ENCODE measurements at places on chromosomes 12 and 14. TPM values are rescaled to one million over a fixed set of nuclear protein-coding genes. Genes with fewer than 3 reads are reported as not detected.

DNA sequence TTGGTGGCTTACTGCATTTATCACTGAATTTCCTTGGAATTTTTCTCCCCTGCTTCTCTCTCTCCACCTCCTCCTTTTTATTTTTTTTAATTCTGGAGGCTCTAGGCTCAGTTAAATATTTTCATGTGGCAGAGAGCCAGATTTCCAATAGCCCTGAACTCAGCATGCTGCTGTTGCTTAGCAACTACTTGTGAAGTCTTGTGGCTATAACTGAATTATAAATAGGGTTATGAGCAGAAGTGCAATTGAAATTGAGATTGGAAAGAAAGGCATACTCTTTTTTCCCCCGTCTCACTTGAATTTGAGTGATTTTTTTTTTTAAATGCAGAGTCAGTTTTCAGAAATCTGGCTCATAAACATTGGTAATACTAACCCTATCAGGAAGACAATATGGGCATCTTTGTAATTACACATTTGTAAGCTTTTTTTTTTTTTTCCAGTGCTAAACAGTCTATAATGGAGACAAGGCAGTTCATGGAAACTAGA lies 38.3 kb downstream of the ATF7IP start:
- DNase-seq = no peak

Gene KERA
- total RNA-seq = not detected

Gene ACOT6
- total RNA-seq = not detected

DNA sequence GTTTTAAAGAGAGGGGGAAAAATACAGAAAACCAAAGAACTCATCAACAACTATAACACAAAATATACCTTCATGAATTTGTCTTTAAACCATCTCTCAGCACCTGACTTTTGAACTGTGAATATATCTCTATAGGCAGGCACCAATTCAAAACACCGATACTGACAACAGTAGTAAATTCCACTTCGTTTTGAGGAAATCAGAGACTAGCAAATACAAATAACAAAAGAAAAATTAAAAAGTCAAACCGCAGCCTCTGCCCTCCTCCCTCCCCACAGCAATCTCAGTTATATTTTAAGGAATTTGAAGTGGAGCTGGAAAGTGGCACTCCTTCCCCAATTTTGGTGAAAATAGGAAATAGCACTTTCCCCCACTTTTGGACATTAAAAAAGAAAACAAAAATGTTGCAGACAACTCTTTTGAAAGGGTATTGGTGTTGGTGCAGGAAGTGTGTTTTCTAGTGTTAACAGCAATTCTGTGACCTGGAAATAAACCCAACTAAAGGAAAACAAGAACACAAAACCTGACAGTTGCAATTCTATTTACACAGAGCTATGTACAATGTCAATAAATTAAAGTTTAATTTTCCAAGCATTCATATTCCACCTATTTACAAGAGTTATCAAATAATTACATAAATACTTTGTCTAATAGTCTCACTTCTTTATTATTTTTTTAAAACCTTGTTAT lies 13.5 kb downstream of the TBX3 start:
- no peak for DNase-seq

DNA sequence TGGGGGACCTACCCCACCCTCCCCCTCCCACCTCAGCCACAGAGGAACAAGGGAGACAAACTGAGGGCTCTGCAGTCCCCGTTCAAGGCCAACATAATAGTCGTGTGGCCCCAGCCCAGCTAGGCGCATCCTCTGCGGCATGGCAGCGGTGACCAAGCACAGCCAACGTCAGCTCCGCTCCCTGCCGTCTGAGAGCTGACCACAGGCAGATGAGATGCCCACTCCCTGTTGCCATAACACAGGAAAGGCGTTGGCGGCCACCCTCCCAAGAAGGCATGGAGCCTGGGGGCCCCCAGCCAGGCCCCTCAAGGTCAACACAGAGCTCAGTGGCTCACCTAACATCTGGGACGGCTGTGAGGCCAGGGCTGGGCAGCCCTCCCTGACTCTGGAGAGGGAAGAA lies 32.6 kb upstream of the UBC start:
- DNase-seq = no peak

- no peak for DNase-seq
Observed at GRCh38 chr12:123278101-123278627, 6.5 kb upstream of the CDK2AP1 start.

- no peak for DNase-seq
Observed at GRCh38 chr12:93061473-93062419, 132.7 kb upstream of the EEA1 start.

Gene PRR13
- total RNA-seq = 46.3 TPM

Gene OR10G3
- not detected for total RNA-seq

Gene BICDL1
- 24.4 TPM for total RNA-seq

DNA sequence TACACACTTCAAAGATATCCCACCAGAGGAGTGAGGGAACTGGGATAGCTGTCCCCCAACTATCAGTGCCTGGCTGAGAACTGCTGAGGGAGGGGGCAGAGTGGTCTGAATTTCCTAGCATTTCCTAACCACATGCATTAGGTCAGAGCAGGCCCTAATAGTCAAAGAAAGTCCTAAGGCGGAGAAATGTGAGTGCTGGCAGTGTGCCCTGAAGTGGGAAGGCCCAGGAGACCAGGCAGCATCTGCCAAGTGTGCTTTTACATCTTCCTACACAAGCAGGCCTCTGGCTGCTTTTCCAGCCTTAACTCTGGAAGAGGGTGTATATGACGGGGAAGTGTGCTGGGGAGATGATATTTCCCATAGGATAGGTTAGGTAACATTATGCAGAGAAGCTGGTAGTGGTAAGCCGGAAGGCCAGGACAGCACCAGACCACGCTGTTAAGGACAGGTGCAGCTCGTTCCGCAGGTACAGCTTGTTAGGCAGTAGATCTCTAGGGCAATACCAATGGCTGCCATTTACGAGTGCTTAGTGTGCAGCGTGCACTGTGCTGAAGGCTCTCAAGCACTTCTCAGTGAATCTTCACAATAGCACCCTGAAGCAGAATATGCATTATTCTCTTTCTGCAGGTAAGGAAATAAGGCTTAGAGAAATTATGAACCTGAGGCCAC lies 9.1 kb upstream of the CCDC198 start:
- DNase-seq = no peak

Gene LAG3
- 0.35 TPM for total RNA-seq

Gene TAS2R9
- total RNA-seq = 0.66 TPM

- no peak for DNase-seq
Observed at GRCh38 chr14:77065851-77066577, 32.0 kb upstream of the CIPC start.

Gene HOXC9
- total RNA-seq = not detected

Gene MYO1H
- 0.62 TPM for total RNA-seq

GRCh38 chr14:100910888-100911664 lies 7.6 kb upstream of the RTL1 start:
- no peak for DNase-seq

Gene MYF5
- not detected for total RNA-seq

DNA sequence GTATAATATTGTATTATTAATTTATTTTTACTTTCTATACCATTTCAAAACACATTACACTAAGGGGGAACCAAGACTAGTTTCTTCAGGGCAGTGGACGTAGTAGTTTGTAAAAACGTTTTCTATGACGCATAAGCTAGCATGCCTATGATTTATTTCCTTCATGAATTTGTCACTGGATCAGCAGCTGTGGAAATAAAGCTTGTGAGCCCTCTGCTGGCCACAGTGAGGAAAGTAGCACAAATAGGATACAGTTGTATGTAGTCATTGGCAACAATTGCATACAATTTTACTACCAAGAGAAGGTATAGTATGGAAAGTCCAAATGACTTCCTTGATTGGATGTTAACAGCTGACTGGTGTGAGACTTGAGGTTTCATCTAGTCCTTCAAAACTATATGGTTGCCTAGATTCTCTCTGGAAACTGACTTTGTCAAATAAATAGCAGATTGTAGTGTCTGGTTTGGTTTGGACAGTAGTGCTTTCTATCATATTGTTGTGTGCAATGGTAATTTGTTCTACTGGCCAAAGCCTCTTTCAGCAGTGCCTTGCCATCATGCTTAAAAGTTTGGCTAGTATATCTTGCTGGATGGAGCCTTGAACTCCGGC lies 24.3 kb upstream of the PLEKHD1 start:
- no peak for DNase-seq

Gene LALBA
- not detected for total RNA-seq

GRCh38 chr14:72714871-72715214 lies 179.1 kb downstream of the DPF3 start:
- DNase-seq = no peak

Gene C1S
- 25.2 TPM for total RNA-seq

Gene SLC7A8
- 22.2 TPM for total RNA-seq

DNA sequence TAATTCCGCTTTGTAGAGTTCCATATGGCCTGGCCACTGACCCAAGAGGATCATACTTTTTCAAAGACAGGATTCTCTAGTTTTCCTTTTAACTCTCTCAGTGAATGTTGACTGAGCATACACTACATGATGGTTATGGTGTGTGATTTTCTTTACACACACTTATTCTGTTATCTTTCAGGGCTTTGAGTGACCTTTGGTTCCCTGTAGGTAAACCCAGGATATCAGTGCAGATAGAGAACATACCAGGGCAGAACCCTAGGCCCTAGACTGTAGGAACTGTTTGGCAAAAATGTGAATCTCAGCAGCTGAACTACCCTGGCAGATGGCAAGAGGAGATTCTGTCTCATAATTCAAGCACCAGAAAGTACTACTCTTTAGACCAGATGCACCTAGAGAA lies 159.6 kb downstream of the KCNA5 start:
- DNase-seq = no peak

DNA sequence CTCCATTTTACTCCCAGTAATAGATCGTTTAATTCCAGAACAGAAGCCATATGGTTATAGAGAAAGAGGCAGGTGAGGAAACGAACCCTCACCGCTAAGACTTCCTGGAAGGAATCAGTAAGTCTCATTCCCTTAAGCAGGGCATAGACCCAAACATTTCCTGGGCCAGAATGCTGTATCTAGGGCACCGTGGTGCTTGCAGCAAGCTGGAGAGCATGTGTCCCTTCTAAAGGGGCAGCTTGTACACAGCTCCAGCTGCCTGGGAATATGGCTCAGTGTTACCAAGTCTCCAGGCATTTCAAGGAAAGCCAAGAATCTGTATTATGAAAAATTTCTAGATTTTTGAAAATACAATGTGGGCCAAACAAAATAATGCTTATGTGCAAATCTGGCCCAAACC lies 73.4 kb downstream of the PPM1H start:
- no peak for DNase-seq

- no peak for DNase-seq
Observed at GRCh38 chr12:86838711-86839110, 582.5 kb upstream of the MGAT4C start.

DNA sequence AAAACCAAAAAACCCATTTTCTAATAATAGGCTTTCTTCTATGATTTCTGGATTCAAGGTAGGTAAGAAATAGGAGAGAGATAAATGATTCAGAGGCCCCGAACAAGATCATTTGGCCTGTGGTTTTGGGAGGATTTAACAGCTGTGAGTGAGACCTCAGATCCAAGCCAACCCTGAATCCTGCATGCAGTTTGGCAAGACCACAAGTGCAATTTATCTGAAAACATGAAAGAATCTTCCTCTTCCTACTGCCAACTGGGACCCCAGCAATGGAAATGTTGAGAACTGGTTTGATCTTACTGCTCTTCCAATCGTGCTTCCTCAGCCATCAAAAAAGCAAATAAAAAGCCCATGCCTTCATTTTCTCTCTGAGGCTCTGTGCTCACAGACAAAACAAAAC lies 519.7 kb upstream of the TBX3 start:
- DNase-seq = no peak

DNA sequence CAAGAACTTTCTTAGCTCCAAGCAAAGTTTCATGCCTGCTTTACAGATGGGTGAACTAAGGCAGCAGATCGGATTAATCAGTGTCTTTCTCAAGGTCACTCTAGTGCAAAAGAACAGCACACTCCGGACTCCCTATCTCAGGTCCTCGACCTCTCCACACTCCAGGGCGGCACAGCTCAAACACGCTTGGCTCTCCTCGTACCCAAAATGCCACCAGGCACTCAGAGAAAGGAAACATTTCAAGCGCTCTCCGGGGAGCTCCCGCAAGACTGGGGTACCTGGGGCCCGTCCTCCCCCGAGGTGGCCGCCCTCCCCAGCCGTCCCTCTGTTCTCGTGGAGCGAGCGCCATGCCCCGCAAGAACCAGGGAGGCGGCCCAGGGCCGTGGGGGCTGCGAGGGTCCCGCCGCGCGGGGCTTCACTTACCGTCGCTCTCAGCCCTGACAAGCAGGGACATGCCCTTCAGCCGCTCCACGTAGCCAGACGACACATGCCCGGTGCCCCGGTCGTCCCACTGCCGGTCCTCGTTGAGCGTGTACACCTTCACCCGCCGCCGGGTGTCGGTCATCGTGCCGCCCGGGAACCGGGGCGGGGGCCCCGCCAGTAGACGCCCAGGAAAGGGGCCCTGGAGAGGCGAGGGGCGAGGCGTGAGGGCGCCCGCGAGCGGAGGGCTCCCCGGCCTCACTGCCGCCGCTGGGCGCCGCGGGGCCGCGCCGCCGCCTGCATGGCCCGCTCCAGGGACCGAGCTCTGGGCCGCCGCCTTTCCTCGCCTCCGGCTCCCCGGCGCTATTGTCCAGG lies 830 bp downstream of the PPP4R3A start:
- DNase-seq = no peak

- DNase-seq = no peak
Observed at GRCh38 chr14:50015716-50016115, 100.7 kb downstream of the VCPKMT start.

DNA sequence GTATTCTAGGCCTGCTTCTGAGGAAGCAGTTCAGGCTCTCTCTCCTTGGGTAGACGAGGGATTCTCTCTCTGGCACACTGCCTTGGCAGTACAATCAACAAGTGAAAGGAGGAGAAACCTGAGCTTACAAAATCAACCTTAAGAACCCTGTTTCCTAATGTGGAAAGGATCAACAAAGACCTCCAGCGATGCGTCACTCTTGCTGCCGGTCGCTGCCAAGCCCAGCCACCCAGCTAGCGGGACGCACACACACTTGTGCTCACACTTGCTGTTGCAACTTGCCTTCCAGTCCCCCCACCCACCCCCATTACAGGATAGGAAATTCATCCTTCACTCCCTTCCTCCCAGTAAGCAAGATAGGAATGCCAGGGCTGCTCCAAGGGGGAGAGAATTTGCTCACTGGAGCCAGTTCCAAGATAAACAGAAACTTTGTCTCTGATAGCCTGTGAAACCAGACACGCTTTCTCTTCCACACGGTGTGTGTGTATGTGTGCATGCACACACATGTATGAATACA lies 144.3 kb downstream of the BCL11B start:
- no peak for DNase-seq

Gene SERPINA3
- 99.0 TPM for total RNA-seq

Measured in esophagus squamous epithelium (tissue), 5 donors.